ENCODE measurements at places on chromosomes 16 and 17. TPM values are rescaled to one million over a fixed set of nuclear protein-coding genes. Genes with fewer than 3 reads are reported as not detected.

Gene CCDC200
- total RNA-seq = not detected

Gene CMTR2
- total RNA-seq = 15.8 TPM

Gene WSCD1
- 18.1 TPM for total RNA-seq

Gene FOXL1
- 4.4 TPM for total RNA-seq

Gene CCR7
- total RNA-seq = not detected

Gene ODAD4
- not detected for total RNA-seq

Gene SLC6A2
- not detected for total RNA-seq

Gene DHRS7C
- total RNA-seq = not detected

Gene LRRC46
- total RNA-seq = 0.10 TPM

Gene SMPD3
- 0.05 TPM for total RNA-seq

Gene BIRC5
- 105 TPM for total RNA-seq

Gene MYO15A
- 0.20 TPM for total RNA-seq

Gene QRICH2
- 4.7 TPM for total RNA-seq

Gene ALKBH5
- total RNA-seq = 81.7 TPM

Gene TAT
- not detected for total RNA-seq

Gene IL32
- 824 TPM for total RNA-seq

Gene TEX19
- not detected for total RNA-seq

Gene RNF43
- not detected for total RNA-seq

Gene WIPF2
- 11.2 TPM for total RNA-seq

Gene CIBAR2
- not detected for total RNA-seq

Gene PRKCB
- not detected for total RNA-seq

Gene WFDC1
- not detected for total RNA-seq
